Body of pancreas (tissue), 4 donors: ENCODE measurements at places on chromosomes 4 and X.

GRCh38 chr4:23839279-23839678, 50.6 kb downstream of the PPARGC1A start:
- DNase-seq = no peak

- no peak for DNase-seq
These were observed 295.0 kb downstream of the PCDH7 start for GRCh38 chr4:31015123-31015522.

- no peak for DNase-seq
These were observed 606.8 kb upstream of the ATOH1 start for GRCh38 chr4:93221771-93222170.

GRCh38 chr4:165634766-165635165, 238.3 kb upstream of the TLL1 start:
- DNase-seq = no peak

DNA sequence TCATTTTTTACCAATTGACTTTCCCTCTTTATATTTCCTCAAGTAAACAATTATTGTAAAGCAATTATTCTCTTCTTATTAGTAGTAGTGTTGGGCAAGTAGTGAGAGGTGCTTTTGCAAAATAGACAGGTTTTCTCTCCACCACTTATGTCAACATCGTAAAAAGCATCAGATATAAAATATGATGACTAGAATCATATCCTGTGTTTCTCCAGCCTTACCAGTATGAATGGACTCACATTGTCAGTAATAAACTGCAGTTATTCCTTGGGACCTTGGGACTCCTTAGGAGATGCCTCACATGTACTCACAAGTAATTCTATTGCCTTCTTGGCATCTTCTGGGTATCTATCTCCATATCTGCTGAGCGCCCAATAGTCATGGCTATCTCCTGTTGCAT, 40.4 kb upstream of the BRS3 start:
- DNase-seq = no peak

DNA sequence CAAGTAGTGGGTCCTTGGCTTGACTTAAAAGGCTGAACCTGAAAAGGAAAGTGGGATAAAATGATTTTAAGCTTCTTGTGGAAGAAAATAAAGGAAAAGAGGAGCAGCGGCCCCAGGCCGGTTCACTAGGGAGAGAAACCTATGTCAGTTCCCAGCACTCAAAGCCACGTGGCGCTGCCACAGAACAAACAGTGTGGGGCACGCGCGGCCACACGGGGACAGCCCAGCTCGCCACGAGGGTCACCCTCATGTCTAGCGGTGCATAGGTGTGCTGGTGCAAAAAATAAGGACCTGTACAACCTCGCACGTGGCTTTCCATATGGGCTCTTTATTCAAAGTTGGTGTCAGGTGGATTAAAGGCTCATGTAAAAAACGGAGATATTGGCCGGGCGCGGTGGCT, 17.1 kb downstream of the MSANTD1 start:
- no peak for DNase-seq

- DNase-seq = no peak
These were observed 51.7 kb downstream of the SLC7A11 start for GRCh38 chr4:138190452-138190858.

DNA sequence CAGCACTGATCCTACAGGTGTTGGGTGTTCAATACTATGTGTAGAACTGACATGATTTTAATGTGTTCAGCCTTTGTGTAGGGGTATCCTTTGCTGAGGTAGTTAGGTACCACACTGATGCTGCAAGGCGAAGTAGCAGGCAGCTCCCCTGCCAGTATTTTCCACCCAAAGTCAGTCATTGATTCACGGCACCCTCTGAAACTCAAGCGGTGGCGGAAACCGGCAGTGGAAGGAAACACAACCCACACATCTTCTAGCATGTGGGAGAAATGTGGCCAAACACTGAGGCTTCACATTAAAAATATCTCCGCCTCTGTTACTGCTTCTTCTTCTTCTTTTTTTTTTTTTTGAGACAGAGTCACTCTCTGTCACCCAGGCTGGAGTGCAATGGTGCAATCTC, 126.3 kb downstream of the AASDH start:
- no peak for DNase-seq

- no peak for DNase-seq
These were observed 76.0 kb upstream of the DHRSX start for GRCh38 chrX:2576793-2577192.

DNA sequence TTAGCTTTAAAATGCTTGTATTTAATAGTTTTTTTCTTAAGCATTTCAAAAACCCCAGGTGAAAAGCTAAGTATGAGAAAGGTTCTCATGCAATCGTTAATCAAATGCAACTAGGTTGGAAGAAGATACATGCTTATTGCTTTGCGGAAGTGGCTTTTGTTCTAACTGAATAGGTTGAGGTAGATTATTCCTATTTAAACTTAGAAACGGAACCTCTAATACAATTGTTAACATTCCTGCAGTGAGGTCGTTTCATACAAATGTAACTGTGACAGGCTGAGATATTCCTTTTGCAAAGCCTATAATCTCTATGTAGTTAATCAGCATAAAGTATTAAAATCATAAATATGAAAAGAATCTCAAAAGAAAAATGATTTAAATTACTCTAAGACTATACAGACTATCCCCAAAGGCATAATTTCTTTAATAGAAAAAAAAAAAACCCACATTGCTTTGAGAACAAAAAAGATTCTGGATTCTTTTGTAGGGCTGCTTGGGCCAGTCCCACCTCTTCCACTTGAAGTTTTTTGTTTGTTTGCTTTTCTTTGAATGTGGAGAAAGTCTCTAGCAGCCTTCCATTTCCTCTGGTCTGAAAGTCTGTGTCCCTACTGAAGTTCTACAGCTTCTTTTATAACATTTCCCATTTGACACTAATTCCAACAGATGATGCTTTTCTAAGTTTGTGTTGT, 25.6 kb upstream of the SORBS2 start:
- DNase-seq = no peak

DNA sequence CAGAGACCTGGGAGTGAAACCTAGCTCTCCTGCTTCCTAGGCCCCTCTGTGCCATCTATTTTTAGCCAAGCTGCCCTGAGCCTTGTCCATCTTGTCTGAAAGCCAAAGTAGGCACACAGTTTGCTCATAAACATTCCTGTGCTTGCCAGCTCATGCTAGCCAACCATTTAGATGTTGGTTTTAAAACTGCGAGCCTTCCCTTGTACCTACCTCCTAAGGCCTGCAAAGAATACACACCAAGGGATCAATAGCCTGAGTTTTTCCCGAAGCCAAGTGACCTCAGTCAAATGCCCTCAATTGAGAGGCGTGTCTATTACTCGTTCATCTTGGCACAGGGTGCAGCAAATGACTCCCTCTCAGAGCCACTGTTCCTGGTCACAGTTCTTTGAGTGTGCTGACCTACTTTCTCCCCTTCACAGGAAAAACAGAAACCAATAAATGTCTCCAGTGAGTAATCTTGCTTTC, 48.5 kb downstream of the ZCCHC12 start:
- peak; percentile 62 for DNase-seq

GRCh38 chr4:174066611-174067205, 216.8 kb downstream of the FBXO8 start:
- DNase-seq = no peak

- no peak for DNase-seq
These were observed 115.4 kb downstream of the PTTG2 start for GRCh38 chr4:38075370-38076152.

GRCh38 chr4:11118513-11118912, 310.2 kb downstream of the HS3ST1 start:
- no peak for DNase-seq

DNA sequence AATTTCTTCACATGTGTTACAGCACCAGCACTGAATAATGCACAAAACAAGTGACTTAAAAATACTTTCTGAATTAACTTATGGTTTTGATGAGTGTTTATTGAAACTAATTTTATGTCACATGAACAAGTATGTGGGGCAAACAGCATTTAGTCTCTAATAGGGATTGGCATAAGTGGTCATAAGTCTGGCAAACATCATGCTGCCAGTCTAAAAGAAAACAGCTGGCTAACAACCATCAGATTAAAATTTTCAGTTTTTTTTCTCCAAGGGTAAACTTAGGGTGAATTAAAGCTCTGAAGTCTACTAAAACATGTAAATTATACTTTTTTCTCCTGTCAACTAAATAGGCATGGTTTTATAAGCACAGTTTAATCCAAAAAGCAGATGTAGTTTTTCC, 1014.2 kb downstream of the FAT4 start:
- DNase-seq = no peak

- DNase-seq = no peak
These were observed 112.2 kb upstream of the PSAPL1 start for GRCh38 chr4:7546809-7547367.

GRCh38 chrX:153667281-153667955, 6.2 kb downstream of the PNCK start:
- DNase-seq = no peak

DNA sequence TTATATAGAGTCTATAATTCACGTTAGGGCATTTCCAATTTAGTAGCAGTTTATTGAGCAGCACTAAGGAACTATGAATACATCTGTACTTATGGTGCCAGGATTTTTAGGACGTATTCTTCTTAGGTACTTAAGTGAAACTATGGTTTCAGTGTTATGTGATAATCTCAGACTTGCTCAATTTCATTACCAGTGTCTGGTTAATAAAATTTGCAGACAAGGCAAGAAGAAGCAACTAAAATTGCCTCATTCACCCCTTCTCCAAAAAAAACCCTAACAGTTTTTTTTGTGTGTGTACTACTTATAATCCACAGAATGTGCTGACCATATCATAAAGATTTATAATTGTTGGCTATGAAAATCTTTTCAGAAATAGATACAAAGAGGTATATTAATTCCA, 6.0 kb upstream of the CXCL10 start:
- DNase-seq = no peak

- no peak for DNase-seq
These were observed 25.0 kb downstream of the CCNQ start for GRCh38 chrX:153573984-153574383.

DNA sequence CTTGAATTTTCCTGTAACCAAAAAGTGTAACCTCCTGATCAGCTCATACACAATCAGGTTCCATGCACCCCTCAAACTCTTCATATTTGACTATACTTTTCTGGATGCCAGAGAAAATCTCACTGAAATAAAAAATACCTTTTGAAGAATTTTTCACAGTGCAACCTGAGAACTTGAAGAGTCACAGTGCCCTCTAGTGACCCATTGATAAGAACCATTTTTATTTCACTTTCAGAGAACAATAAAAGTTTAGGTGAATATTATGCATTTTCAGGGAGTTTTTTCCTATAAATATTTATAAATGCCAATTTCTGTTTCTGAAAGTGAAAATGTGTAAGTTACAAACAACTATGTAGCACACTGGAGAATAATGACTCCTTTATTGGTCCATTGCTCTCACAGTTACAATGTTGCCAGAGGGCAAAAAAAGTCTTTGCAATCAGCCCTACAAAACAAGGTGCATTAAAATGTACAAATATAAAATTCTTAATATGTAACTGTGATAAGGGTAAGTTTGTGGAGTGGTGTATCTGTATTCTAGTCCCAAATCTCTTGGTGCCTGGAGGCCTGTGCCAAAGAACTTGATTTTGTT, 153.6 kb upstream of the INTU start:
- no peak for DNase-seq

- no peak for DNase-seq
These were observed 542.4 kb upstream of the DIPK2B start for GRCh38 chrX:45743081-45743533.

DNA sequence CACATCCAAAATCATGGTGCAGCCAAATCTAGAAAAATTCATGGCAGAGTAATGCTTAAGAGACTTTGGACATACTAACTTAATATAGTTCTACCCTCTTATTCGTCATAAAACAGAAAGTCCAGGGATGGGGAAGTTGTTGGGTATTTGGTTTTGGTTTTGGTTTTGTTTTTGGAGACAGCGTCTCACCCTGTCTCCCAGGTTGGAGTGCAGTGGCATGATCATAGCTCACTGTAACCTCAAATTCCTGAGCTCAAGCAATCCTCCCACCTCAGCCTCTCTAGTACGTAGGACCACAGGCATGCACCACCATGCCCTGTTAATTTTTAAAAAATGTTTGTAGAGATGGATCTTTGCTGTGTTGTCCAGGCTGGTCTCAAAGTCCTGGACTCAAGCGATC, 271.8 kb upstream of the TENM3 start:
- DNase-seq = no peak

DNA sequence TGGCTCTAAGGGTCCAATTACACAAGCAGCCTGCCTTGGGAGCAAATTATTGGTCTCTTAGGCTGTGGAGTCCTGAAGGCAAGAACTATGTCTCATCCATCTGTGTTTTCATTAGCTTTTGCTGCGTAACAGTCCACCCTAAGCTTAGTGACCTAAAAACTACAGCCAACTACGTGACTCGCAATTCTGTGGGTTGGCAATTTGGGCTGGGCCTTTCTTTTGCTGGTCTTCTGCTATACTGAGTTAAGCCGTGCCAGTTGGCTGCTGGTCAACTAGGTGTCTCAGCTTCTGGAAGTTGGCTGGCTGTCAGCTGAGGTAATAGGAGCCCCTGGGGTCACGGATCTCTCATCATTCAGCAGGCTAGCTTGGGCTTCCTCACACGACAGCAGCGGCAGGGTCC, 205.6 kb upstream of the S100G start:
- DNase-seq = no peak

- DNase-seq = no peak
These were observed 111.3 kb downstream of the PCDH18 start for GRCh38 chr4:137420901-137421396.

DNA sequence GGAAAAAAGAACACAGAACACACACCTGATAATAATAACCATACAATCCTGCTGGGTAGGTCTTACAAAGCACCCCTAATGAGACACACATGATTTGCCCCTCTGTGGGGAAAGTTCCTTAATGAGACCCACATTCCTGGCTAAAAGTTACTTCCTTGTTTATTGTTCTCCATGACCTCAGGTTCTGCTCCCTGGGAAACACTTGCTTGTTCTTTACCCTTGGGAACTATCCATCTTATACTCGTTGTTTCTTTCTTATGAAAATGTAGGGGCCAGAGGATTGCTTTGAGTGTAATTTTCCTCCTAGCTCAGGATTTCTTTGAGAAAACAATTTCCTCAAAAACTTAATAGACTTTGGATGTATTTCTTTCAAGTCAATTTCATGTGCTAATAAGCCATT, 52.1 kb upstream of the PCDH10 start:
- DNase-seq = no peak

DNA sequence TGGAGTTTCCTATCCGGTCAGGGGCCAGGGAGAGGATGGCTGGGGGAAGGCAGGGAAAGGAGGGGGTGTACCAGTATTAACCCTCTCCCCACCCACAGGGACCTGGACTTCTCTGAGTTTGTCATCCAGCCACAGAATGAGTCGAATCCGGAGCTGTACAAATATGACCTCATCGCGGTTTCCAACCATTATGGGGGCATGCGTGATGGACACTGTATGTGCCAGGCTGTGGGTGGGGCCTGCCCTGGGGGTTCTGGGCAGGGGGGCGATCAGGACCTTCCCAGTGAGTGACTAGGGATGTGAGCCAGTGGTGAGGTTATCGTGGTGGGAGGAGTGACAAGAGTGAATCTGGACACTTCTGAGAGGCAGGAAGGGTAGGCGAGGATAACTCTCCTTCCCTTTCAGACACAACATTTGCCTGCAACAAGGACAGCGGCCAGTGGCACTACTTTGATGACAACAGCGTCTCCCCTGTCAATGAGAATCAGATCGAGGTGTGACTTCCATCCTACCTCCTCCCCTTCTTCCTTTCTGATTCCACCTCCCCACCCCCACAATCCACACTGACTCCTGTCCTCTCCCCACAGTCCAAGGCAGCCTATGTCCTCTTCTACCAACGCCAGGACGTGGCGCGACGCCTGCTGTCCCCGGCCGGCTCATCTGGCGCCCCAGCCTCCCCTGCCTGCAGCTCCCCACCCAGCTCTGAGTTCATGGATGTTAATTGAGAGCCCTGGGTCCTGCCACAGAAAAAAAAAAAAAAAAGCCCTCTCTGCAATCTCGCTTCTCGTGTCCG, 14.6 kb downstream of the USP11 start:
- no peak for DNase-seq
